ENCODE measurements at places on chromosomes 1 and 21.

GRCh38 chr1:63857478-63857877 lies 83.7 kb downstream of the ROR1 start:
- DNase-seq: no peak

- DNase-seq: no peak
Measured at GRCh38 chr21:22892028-22892427, 1893.8 kb downstream of the NCAM2 start.

- no peak for DNase-seq
Measured at GRCh38 chr21:32779983-32780382, 8.4 kb upstream of the PAXBP1 start.

DNA sequence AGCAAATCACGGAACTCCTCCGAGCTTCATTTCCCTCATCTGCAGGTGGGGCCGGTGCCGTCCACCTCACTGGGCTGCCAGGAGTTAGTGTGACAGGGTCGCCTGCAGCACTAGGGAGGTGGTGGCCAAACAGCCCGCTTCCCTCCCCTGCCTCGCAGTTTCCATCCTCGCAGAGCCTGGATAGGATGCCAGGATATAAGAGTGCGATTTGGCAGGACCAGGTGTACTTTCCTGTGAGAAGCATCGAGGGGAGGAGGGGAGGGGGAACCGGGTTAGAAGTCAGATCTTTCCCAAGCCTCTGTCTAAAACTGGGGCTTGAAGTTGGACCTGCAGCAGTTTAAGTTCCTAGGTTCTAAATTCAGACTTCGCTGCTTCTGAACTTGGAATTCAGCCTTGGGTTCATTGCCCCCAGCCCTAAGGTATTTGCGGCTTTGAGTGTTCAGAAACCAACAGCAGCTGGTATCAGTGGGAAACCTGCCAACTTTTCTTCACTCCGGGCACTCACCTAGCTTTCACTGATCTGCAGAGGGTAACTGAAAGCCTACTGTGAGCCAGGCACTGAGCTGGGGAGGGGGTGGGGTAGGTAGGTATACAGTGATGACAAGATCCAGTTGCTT lies 1.7 kb upstream of the JUN start:
- no peak for DNase-seq

DNA sequence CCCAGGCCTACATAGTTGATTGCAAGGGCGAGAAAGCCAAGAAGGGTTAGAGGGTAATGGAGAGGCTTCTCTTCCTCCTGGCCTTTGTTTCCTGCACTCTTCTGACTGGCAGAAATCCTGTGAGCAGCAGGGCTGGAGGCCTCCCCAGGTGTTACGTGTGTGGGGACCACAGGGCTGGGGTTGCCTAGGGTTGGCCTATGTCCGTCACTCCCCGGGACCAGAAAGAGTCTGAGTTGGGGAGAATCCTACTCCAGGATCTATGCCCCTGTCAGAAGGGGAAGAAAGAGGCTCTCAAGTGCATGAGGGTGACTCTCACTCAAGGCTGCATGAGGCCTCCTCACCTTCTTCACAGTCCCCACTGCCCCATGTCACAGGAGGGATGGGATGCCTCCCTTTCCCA lies 38.5 kb downstream of the IGFN1 start:
- DNase-seq: no peak

DNA sequence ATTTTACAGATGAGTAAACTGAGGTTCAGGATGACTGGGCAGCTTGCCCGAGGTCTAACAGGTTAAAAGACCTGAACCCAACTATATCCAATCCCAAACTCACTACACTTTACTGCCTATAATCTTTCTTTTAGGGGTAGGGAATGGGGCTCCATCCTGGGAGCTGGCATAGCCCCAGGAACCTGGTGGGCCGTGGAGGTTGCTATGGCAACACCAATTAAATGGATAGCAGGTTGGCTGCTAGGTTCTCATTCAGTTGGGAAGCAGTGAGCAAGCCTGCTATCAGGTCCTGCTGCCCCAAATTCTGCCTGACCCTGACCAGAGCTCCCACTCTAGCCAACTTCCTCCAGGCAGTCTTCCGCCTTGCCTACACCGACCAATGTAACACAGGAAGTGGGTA lies 40.9 kb downstream of the LRP8 start:
- DNase-seq: no peak

DNA sequence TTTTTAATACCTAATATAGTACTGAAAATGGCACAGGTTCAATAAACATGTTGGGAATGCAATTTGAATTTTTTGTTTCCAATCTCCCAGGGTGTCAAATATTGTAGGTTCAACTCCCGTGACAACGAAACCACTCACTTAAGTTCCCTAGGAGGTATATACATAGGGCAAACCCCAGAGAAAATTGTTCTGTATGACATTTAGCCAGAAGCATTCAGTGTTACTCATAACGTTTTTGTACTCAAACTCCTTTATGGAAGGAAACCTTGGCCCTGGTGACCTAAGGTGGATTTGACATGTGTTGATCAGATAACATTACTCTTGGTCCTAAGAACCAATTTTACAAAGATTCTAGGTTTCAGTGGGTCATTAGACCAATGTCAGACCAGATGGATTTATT lies 110.6 kb downstream of the USP25 start:
- DNase-seq: no peak

DNA sequence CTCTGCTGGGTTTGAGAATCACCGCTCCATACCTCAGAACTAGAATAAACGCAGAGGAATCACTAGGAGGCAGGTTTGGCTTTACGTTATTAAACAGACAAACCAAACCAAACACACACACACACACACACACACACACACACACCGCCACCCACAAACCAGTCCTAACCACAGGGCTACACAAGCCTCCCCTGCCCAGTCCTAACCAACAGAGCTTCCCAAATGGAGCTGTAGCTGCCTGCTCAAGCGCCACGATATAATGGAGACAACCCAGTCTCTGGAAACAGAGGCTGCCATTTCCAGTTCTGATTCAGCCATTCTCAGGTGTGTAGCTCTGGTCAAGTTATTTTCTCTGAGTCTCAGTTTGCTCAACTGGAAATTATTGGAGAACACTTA lies 519.1 kb downstream of the SMYD3 start:
- no peak for DNase-seq

GRCh38 chr1:238409932-238410331 lies 519.2 kb upstream of the ZP4 start:
- peak; percentile 94 for DNase-seq

- no peak for DNase-seq
Measured at GRCh38 chr1:156856282-156856785, 2.6 kb downstream of the INSRR start.

- no peak for DNase-seq
Measured at GRCh38 chr21:33661146-33661545, 18.8 kb downstream of the ITSN1 start.

DNA sequence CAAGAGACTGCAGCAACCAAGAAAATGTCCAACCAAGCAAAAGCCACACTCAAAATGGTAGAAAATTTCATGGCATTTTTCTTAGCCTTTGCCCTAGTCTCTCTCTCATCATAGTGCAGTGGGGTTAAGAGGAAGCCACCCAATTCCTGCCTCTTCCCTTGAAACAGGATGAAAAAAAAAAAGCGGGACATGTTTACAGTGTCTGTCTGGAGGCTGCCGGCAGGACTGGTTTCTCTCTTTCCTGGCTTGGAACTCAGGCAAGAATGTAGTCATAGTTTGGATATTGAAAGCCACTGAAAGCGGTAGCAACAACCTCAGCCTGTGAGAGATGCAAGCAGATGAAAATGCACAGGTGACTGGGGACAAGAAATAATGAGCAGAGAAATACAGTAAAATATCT lies 13.3 kb upstream of the TNFSF18 start:
- no peak for DNase-seq

All from astrocyte of the cerebellum (primary cell).